GM23338 (cell line): ENCODE measurements at places on chromosomes 6 and 20. TPM values are rescaled to one million over a fixed set of nuclear protein-coding genes. Genes with fewer than 3 reads are reported as not detected.
A peak's percentile ranks its signal among the peaks of the same experiment; 100 is the strongest.

- peak; percentile 80 for DNase-seq
Observed at GRCh38 chr20:23245553-23246181, 104.9 kb upstream of the NXT1 start.

GRCh38 chr6:134918418-134918961 lies 31.4 kb downstream of the ALDH8A1 start:
- peak; percentile 46 for DNase-seq

- no peak for DNase-seq
Observed at GRCh38 chr6:142014515-142014914, 118.2 kb upstream of the GJE1 start.

HLA-DQB1 gene
- 4.6 and 5.7 TPM in 2 replicates for total RNA-seq

FHL5 gene
- not detected in 2 replicates for total RNA-seq

DNA sequence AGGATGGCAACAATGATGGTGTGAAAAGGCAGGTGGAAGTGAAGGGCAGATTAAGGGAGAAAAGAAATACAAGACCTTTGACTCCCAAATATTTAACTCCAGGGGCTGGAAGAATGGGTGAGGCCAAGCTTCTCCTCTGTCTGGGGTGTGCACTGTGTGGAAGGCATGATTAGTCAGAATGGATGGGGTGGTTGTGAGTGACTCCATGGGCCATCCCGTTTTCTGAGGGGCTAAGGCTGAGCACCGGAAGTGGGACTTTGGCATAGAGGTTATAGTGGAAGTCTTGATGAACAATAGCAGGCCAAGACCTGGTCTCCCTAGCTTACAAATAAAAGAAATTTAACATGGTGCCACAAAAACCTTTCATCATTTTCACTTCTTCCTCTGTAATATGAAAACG lies 12.1 kb downstream of the E2F3 start:
- DNase-seq, result no peak

NNAT gene
- total RNA-seq, result 1.6 and 4.3 TPM in 2 replicates

- peak; percentile 69 for DNase-seq
Observed at GRCh38 chr20:63381781-63382431, 20.8 kb upstream of the CHRNA4 start.

- DNase-seq, result no peak
Observed at GRCh38 chr6:680666-681340, 12.1 kb downstream of the EXOC2 start.

AVP gene
- not detected in 2 replicates for total RNA-seq

PRR18 gene
- total RNA-seq, result 0.08 and 0.24 TPM in 2 replicates

DNA sequence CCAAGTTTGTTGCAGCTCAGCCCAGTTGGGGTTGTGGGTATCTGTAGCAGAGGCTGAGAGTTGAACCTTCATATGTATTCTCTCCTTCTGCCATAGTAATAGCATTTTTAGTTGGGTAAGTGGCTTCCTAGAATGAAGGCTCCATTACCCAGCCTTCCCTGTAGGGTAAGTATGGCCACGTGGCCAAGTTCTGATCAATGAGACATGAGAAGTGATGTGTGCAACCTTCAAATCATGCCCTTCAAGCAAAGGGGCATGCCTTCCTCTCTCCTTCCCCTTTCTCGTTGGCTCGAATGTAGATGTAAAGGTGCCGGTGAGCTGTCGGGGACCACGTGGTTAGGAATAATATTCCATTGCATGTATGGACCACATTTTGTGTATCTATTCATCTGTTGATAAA lies 12.7 kb upstream of the TRAF3IP2 start:
- no peak for DNase-seq

- peak; percentile 54 for DNase-seq
Observed at GRCh38 chr6:166588691-166589336, 2.3 kb upstream of the RAMACL start.

GRCh38 chr6:142462260-142462659 lies 160.5 kb downstream of the ADGRG6 start:
- peak; percentile 11 for DNase-seq

CCDC170 gene
- 2.1 TPM in 1 of 2 replicates, not detected in the other for total RNA-seq

FNDC1 gene
- 0.12 and 0.38 TPM in 2 replicates for total RNA-seq

DNA sequence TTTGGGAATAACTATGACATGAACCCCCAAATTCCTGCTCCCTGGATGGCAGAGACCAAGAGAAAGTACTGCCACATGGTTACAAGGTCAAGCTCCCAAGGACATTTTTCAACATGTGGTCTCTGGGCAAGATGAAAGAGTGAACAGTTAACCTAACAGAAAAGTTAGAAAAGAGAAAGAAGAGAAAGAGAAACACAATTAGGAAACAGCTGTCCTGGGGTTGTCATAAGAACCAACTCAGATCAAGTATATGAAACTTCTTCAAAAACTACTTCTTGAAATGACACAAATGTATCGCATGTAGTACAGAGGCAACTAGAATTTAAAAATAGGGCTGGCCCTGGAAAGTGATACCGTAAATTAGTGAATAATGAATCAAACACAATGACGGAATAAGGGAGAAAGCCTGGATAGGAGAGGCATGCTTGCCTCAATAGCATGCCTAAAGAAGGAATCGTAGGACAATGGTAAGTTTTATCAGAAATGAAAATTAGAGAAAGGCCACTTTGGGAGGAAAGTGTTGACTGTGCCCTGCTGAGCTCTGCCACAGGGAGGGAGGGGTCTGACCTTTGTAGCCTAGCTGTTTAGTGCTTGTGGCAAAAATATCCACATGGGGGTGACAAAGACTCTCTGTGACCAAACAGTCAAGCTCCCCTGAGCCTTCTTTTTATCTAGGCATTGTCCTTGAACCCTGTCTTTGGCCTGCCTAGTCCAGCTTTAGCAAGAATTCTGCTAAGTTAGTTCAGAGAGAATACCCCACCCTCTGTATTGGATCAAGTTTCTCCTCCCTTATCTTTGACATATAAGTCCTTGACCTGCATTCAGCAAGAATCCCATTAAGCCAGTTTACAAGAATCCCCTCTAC lies 4.3 kb upstream of the DCBLD1 start:
- DNase-seq, result peak; percentile 62

DNA sequence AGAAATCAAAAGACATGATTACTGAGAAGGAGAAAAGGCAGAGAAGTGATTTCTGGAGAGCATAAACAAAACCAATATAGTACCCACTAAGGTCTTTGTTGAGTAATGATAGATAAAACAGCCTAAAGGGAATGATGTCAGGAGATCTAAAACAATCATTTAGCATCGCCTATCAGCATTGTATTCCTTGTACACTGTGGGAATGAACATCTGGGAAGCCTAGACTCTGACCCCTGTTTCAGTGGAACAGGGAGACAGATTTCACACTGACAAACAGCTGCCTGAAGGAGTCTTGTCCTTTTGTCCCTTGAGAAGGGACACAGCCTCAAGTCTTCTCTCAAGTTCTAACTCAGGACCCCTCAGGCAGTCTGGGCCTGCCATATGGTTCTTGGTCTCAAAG lies 1.7 kb downstream of the ASIP start:
- no peak for DNase-seq

DNA sequence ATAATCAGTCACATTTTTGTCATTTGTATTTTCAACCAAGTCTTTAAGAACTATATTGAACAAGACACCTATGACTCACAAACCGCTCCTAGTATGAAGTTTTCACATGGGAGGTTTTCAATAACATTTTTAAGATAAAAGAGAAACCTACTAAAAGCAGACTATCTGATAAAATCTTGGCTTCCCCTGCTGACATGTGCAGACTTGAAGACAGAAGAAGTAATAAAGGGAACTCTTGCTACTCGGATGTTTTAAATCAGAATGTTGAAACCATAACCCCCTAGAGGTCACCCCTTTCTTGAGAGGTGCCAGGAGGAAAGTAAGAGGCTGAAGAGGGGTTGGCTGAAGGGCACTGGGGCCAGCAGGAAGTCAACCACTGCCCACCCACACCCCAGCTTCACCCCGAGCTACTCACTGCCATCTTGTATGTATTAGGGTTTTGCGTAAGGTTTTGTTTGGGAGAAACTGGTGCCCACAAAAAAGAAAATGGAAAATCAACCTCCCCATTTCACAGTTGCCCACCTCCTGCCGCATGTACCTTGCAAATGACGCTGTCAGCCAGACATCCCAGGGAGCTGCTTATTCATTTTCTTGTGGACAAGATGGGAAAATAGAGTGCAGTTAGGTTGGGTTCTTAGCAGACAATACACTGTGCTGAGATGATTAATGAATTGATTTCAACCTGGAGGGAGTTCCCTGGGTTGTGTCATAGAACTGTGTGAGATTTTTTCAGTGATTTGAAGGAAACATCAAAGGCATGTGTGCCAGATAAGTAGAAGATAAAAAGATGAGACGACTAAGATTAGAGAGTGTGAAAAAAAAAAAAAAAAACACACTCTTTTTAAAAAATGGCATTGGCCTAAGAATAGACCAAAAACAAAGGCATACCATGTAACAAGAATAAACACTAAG lies 83.2 kb upstream of the TAB2 start:
- DNase-seq, result no peak

- DNase-seq, result no peak
Observed at GRCh38 chr6:33740794-33741193, 5.9 kb downstream of the IP6K3 start.

MUC22 gene
- total RNA-seq, result not detected in 2 replicates

DNA sequence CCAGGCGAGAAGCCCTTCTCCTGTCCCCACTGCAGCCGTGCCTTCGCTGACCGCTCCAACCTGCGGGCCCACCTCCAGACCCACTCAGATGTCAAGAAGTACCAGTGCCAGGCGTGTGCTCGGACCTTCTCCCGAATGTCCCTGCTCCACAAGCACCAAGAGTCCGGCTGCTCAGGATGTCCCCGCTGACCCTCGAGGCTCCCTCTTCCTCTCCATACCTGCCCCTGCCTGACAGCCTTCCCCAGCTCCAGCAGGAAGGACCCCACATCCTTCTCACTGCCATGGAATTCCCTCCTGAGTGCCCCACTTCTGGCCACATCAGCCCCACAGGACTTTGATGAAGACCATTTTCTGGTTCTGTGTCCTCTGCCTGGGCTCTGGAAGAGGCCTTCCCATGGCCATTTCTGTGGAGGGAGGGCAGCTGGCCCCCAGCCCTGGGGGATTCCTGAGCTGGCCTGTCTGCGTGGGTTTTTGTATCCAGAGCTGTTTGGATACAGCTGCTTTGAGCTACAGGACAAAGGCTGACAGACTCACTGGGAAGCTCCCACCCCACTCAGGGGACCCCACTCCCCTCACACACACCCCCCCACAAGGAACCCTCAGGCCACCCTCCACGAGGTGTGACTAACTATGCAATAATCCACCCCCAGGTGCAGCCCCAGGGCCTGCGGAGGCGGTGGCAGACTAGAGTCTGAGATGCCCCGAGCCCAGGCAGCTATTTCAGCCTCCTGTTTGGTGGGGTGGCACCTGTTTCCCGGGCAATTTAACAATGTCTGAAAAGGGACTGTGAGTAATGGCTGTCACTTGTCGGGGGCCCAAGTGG lies 5.3 kb downstream of the SNAI1 start:
- no peak for DNase-seq

DNA sequence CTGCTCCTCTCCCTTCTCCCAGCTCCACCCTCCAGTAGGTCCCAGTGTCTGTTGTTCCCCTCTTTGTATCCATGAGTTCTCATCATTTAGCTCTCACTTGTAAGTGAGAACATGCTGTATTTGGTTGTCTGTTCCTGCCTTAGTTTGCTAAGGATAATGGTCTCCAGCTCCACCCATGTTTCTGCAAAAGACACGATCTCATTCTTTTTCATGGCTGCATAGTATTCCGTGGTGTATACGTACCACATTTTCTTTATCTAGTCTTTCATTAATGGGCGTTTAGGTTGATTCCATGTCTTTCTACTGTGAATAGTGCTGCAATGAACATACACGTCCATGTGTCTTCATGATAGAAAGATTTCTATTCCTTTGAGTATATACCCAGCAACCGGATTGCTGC lies 136.6 kb downstream of the MYLK4 start:
- no peak for DNase-seq

DNA sequence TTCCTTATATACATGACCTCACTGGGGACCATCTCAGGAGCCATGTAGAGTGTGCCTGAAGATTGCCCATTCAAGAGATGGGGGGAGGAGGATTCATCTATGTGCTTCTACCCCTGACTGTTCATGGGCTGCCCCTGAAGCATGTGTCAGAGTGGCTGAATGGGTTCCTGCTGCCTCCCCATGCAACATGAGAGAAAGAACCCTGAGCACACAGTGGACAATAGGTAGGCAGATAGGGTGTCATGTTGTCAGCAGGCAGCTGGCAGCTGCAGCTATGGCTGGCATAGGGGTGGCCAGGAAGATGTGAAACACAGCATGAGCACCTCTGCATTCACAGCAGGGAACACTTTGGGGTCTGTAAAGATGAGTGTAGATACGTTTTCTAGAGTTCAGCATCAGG lies 208.4 kb upstream of the CNR1 start:
- no peak for DNase-seq

GRCh38 chr20:32441638-32442037 lies 83.5 kb downstream of the ASXL1 start:
- DNase-seq, result no peak

CST8 gene
- total RNA-seq, result not detected in 2 replicates

DNA sequence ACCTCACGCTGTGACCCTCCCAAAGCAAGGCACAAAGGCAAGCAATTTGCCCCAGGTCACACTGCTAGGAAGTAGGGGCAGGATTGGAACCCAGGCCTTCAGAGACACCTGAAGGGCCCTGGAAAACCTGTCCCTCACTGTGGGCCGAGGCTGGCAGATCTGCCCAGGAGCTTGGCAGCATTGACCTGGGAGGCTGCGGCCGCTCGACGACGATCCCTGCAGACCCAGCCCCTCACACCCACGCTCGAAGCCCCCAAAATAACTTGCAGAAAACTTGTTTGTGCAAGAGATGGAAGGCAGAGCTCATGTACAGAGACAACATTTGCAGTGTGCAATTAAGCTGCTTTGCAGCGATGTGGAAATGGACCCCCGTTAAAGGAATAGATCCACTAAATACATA lies 251.4 kb downstream of the TAF4 start:
- DNase-seq, result no peak

- no peak for DNase-seq
Observed at GRCh38 chr6:125904871-125905270, 51.7 kb upstream of the HINT3 start.

TP53TG5 gene
- total RNA-seq, result not detected in 2 replicates

DNA sequence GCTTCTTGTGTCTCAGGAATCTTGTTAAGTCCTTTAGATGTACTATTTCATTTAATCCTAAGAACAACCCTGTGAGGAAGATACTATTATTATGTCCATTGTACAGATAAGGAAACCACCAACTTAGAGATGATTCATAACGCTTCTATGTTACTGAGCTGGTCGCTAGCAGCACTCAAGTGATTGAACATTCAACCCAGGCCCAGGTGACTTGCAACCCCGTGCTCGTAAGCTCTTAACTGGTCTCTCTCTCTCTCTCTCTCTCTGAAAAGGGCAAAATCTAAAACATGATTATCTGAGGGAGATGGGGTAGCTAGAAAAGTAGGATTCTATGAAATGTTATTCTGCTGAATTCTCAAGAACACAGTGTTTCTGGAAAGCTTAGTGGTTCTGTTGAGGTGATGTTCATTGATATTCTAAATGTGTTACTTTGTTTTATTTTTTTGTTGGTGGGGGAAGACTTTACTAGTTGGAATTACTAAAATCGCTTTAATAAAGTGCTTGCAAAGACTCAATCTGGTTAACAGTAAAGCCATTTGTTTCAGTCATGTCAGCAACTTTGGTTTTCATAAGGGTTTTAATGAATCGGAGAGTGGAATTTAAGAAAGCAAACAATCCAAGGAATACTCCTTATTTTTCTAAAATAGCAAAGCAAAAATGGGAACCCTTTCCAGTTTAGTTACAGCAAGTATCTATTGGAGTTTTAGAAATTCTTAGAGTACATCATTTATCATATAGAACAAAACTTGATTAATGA lies 265.0 kb upstream of the TAB2 start:
- no peak for DNase-seq

TNNC2 gene
- 0.59 TPM in 1 of 2 replicates, not detected in the other for total RNA-seq

- no peak for DNase-seq
Observed at GRCh38 chr6:40413239-40413638, 173.9 kb downstream of the LRFN2 start.
